ENCODE measurements at places on chromosomes 3 and 15. TPM values are rescaled to one million over a fixed set of nuclear protein-coding genes. Genes with fewer than 3 reads are reported as not detected.
A peak's percentile ranks its signal among the peaks of the same experiment; 100 is the strongest.

GRCh38 chr3:126552688-126553283, 5.9 kb downstream of the C3orf22 start:
- no peak for DNase-seq

- no peak for DNase-seq
These were observed 65.4 kb upstream of the HERC1 start for GRCh38 chr15:63899193-63899592.

Gene SLC24A5
- total RNA-seq: not detected

DNA sequence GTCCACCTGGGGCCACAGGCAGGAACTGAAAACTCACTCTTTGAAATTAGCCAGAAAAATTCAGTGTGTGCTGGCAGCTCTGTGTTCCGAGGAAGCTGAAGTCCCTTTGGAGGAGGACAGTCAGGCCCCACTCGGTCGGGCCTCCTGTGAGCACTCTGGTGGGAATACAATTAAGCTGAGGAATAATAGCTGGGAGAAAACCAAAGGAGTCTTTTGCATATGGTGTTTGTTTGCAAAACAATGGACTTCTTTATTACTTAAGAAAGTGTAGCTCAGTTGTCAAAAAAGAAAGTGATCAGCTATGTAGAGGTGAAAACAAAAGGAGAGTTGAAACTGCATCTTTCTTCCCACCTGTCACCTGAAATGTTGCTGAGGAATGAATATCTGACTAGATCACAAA, 202.5 kb downstream of the MEIS2 start:
- no peak for DNase-seq

DNA sequence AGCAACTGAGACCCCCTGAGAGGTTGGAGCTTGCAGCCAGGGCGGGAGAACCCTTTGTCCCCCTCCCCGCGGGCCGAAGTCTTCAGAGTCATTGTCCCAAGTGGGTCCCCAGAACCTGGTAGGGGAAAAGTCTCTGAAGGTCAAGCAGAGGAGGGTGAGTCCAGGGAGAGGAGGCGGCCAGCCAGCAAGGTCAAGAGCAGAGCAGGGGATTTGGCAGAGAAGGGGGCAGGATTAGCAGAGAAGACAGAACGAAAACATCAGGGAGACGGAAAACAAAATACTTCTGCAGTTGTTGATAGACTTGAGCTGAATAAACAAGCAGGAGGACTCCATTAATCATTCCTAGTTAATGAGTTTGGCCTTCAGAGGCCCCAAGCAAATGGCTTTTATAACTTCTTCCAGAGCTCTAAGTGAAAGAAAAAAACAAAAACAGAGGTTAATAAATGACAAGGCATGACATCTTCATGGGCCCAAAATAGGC, 66.7 kb downstream of the GRIP2 start:
- no peak for DNase-seq

DNA sequence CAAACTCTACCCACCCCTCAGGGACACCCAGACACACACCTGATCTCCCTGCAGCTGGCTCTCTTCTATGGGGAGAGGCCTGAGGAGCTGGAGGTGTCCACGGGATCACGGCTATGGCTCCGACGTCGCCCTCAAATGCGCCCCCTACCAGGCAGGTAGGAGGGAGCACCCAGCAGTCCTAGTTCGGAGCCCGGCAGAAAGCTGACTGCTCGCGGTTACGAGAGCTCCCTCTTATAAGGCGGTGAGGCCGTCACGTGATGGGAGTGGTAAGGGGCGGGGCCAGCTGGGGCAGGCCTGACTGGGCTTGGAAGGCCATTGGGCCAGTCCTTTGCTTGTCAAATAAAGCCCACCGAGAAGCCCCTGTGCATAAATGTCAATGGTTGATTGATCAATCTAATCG, at the start of gene PRR20G:
TSS of gene PRR20G (minus strand) at position 207 of the 400 bp plus-strand sequence. CDS start 681 bp downstream, outside the sequence.
- no peak for DNase-seq

GRCh38 chr3:11624161-11624560, 19.6 kb downstream of the VGLL4 start:
- peak; percentile 16 for DNase-seq
